HT-29 (cell line): ENCODE measurements at places on chromosomes 5 and 9. TPM values are rescaled to one million over a fixed set of nuclear protein-coding genes. Genes with fewer than 3 reads are reported as not detected.

The RLN1 gene
- total RNA-seq, result not detected in 2 replicates

The MLANA gene
- not detected in 2 replicates for total RNA-seq

The PCDHB6 gene
- not detected in 2 replicates for total RNA-seq

The NUTM2G gene
- not detected in 2 replicates for total RNA-seq

The SURF6 gene
- total RNA-seq, result 30.4 and 32.1 TPM in 2 replicates

The ISCA1 gene
- 12.2 and 12.8 TPM in 2 replicates for total RNA-seq

The SOX30 gene
- total RNA-seq, result 0.15 and 0.37 TPM in 2 replicates

The ANKRD34B gene
- not detected in 2 replicates for total RNA-seq

The ZNF879 gene
- total RNA-seq, result not detected in 2 replicates

The NTRK2 gene
- total RNA-seq, result not detected in 2 replicates

The ANXA2R gene
- total RNA-seq, result 21.1 and 22.7 TPM in 2 replicates

The SLC46A2 gene
- total RNA-seq, result not detected in 2 replicates

The ARID3C gene
- total RNA-seq, result not detected in 2 replicates

The PCA3 gene
- not detected in 2 replicates for total RNA-seq

The FBXL7 gene
- total RNA-seq, result not detected in 2 replicates

The SQSTM1 gene
- 1,334 and 1,661 TPM in 2 replicates for total RNA-seq

The BTNL8 gene
- 0.13 and 1.0 TPM in 2 replicates for total RNA-seq

The SPINK4 gene
- 1.3 TPM in 1 of 2 replicates, not detected in the other for total RNA-seq

The C9orf85 gene
- total RNA-seq, result 7.5 and 10.2 TPM in 2 replicates

The CDKN2A gene
- total RNA-seq, result 871 and 958 TPM in 2 replicates

The ADCY2 gene
- total RNA-seq, result not detected in 2 replicates

The ATP6V1G1 gene
- total RNA-seq, result 61.1 and 71.3 TPM in 2 replicates

The FAM221B gene
- total RNA-seq, result 0.10 and 0.16 TPM in 2 replicates

The PFN3 gene
- total RNA-seq, result not detected in 2 replicates

The DBH gene
- not detected in 2 replicates for total RNA-seq

The TAF11L8 gene
- total RNA-seq, result not detected in 2 replicates

The PCDHB13 gene
- total RNA-seq, result 0.05 and 0.15 TPM in 2 replicates

The NRG2 gene
- total RNA-seq, result not detected in 2 replicates

The GABRB2 gene
- total RNA-seq, result not detected in 2 replicates

The OR1L8 gene
- not detected in 2 replicates for total RNA-seq

The FIBCD1 gene
- total RNA-seq, result 0.03 and 1.5 TPM in 2 replicates

The TAF1L gene
- under 0.01 TPM in 1 of 2 replicates, not detected in the other for total RNA-seq

The ADAMTSL1 gene
- total RNA-seq, result not detected in 2 replicates

The EPB41L4A gene
- 0.48 and 2.2 TPM in 2 replicates for total RNA-seq

The HTR4 gene
- 0.15 TPM in 1 of 2 replicates, not detected in the other for total RNA-seq
